ENCODE measurements at places on chromosomes 5 and 9.

GRCh38 chr9:107685376-107685775 lies 195.8 kb upstream of the KLF4 start:
- no peak for DNase-seq

GRCh38 chr9:116389541-116390302 lies 236.1 kb downstream of the PAPPA start:
- no peak for DNase-seq

- no peak for DNase-seq
These were observed 155.1 kb upstream of the NR4A3 start for GRCh38 chr9:99666571-99666970.

DNA sequence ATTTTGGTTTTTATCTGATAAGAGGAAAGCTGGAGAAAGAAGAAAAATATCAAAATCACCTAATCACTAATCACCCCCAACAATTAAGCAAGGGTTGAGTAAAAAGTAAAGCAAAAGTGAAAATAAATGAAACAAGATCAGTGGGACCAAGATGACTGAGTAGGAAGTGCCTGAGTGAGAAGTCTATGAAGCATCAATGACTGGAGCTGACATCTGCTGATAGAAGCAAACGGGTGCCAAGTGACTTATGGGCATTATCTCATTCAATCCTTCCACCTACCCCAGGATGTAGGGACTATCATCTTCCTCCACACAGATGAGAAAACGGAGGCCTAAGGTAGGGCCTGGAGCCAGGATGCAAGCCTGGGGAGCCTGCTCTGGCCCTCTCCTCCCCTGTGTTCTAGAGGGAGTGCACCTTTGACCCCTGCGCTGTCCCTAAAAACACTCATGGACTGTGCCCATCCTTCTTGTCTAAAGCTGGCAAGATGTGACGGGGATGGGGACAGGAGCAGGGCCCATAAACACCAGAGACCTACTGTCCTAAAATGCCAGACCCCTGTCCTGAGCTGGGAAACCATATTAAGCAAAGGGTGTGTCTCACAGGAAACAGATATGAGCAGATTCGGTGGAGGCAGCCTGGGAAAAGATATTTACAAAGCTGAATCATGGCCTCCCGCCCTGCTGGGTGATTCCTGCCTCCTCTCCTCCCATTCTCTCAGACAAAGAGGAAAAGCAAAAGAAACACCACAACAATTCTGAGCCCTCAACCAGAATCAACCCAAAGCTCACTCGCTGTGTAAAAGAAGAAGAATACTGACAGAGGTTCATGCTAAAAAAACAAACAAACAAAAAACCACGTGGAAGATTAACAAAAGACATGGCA lies 116.0 kb downstream of the AUH start:
- no peak for DNase-seq

DNA sequence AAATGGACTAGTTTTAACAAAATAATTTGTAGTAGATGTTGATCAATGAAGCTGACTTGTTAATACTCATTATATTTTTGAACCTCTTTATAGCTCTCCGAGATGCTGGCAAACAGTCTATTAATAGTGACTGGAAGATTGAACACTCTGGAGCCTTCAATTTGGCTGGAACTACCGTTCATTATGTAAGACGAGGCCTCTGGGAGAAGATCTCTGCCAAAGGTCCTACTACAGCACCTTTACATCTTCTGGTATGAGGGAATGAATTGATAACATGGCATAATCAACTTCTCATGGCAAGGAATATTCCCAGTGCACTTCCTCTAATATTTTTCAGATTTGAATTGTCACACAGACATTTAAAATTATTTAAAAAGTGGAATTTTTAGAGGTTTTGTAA lies 68.2 kb upstream of the MINAR2 start:
- no peak for DNase-seq

- DNase-seq = no peak
These were observed 21.1 kb upstream of the IGFBPL1 start for GRCh38 chr9:38445154-38446043.

GRCh38 chr5:9892696-9893095 lies 262.5 kb upstream of the TAS2R1 start:
- no peak for DNase-seq

GRCh38 chr9:33044162-33044673 lies 19.1 kb downstream of the DNAJA1 start:
- no peak for DNase-seq

DNA sequence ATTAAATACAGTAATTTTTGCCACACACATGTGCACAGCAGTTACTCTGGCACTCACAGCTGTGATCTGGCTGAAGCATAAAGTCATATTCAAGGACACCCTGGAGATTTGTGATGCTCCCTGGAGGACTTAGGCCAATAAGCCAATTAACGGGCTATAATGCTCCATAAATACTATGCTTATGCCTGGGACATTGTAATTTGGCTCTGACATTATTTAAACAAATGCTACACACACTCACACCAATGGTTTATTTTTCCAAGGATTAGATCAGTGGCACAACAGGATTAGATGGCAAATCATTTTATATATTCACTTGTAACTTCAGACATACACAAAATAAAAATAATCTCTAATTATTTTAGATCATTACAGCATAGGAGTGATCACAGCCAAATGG lies 111.2 kb downstream of the LMNB1 start:
- no peak for DNase-seq

DNA sequence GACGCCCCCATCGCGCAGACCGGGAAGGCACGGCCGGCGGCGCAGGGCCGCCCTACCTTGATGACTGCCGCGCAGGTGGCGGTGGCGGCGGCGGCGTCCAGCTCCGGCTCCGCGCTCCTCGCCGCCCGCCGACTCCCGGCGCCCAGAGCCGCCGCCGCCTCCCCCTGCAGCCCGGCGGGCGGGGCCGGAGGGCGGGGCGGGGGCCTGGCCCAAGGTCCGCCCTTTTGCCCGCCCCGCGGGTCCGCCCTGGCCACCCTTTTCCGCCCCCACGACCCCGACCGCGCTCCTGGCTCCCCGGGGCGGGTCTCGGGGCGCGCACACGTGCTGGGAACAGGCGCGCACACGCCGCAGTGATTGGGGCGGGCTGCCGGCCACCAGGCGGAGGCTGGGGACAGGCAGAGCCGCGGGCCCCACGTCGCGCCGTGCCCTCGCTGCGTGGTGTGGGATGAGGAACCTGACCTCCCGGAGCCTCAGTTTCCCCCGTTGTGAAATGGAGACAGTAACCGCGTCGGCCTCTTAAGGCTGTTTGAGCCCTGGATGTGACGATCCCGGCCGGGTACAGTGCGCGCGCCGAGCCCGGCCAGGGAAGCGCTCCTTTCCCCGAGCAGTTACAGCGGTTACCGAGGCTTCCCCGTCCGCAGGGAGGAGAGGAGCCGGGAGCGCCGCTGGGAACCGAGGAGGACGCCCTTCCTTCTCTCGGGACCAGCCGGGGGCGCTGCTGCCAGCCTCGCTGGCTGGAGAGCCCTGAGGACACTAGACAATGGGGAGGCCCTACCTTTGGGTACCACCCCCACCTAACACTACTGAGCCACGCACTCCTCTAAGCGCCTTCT lies at the start of gene CORO2A:
TSS of gene CORO2A (minus strand) at position 135 of the 833 bp plus-strand sequence. CDS start 34,977 bp downstream, outside the sequence.
- no peak for DNase-seq

DNA sequence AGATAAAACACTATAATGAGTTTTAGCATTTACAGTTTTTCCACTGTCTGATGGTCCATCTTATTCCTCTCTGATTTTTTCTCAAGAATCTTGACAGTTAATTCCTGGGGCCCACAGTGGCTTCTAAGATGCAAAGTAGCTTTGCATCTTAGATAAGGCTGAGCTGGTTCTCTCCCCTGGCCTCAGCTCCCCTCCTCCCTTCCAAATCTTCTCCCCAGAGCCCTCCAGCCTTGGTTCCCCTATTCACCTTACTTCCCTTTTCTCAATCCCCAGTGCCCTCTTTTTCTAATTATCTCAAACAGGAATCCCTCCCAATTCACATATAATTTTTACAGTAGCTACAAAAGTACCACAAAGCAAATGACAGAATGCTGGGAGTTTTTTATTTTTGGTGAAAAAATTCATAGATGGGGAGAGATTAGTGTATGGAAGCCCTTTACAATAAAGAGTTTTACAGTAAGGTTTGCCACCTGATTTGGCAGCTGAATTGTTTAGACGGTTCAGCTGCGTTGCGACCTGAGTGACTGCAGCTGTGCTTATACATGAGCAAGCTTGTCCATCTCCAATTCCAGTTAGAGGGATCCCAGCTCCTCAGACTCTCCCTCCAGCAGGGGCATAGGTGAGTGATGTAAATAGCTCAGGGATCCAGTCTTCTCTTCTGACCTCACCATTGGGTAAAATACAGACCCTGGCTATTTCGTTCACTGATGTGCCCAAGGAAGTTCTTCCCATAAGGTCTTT lies 51.4 kb upstream of the CKMT2 start:
- no peak for DNase-seq

GRCh38 chr9:87640385-87640795 lies 85.5 kb upstream of the CTSL start:
- no peak for DNase-seq

DNA sequence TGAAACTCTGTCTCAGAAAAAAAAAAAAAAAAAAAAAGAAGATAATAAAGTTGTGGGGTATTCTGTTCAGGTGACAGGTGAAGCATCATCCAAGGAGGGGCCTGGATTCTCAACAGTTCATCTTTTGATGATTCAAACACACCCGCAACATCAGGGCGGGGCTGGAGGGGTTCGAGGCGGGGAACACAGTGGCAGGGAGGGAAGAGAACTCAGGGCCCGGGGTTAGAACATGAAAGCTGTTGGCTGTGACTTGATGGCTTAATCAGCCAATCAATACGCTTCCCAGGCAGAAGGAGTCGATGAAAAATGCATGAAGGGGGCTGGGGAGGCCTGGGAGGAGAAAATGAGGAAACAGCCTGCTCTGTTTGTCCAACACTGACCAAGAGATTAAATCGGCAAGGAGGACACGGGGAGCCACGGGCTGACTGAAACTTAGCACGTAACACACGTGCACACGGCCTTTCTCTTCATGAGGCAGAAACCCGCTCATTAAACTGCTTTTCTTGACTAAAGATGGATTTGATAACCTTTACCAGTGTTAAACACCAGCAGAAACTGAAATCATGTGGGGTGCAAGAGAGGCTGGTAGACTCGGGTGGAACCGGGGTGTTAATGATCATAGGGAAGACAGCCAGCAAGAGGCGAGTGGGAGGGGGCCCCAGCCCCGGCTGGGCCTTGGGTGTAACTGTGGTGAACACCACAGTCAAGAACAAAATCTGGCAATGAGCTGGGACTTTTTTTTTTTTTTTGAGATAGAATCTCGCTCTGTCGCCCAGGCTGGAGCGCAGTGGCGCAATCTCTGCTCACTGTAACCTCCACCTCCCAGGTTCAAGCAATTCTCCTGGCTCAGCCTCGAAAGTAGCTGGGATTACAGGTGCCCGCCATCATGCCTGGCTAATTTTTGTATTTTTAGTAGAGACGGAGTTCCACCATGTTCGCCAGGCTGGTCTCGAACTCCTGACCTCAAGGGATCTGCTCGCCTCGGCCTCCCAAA lies 105.7 kb upstream of the RAPGEF1 start:
- DNase-seq = no peak

DNA sequence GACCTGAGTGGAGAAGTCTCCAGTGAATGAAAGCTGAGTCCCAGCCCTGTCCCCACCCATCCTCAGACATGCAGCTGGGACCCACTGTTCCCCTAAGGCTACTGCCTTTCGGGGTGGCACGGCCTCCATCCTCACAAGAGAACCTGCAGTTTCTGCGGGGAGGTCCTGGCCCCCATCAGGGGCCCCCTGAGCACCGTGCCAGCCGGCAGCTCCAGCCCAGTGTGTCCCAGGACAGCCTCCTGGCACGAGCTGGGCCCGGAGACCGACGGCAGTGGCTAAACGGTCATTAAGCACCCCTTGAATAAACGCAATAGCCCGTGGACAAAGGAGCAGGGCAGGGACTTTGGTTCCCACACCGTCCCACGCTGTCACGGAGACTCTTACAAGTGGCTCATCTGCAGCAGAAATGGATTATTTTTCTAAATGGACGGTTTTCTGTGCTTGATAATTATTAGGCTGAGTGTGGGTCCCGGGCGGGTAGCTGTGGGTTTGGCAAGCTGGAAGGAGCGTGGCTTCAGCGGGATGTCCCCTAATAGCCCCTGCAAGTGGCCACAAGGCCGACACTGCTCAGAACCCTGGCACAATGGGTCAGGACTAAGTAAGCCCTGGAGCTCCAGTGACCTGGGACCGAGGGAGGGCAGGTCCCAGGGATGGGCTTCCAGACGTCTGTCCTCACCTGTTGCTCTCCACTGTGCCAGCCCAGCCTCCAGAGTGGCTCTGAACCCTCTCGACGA lies 17.4 kb downstream of the FAM78A start:
- no peak for DNase-seq

- DNase-seq = no peak
These were observed 8.7 kb upstream of the RANBP6 start for GRCh38 chr9:6024035-6024554.

GRCh38 chr5:169064093-169064492 lies 236.8 kb downstream of the SLIT3 start:
- DNase-seq = no peak

DNA sequence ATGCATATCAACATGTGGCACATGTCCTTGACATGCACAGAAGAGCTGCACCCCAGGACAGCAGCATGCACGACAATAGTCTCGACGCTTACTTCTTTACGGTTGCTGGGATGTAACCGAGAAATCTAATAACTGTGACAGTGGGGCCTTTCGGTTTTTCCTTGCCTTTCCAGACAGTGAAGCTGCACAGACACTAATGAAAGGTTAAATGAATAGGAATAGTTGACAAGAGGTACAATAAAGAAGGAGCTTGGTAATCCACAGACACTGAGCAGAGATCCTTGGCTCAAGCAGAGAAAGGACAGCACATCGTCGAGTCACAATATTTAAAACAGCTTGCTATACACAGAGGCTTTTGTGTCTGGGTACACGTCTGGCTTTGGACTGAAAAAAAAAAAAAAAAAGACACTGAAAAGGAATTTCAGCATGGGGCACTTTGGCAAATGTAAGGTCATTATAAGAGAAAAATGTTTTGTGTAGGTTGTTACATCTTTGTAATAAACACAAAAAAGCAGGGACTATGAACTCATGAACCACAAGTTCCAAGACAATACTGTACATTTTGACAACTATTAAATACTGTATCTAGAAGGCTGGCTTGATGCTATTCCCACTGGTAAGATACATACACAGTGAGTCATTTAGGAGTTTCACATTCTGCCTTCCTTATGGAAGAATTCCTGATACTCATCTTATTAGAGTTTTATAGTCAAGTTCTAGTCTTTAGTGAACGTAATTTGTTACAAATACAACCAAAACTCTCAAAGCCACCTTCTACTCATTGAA lies 5.6 kb downstream of the BNC2 start:
- DNase-seq = no peak

- DNase-seq = no peak
These were observed 29.5 kb downstream of the RAI14 start for GRCh38 chr5:34685485-34686165.

- no peak for DNase-seq
These were observed 134.7 kb upstream of the PTPN3 start for GRCh38 chr9:109632817-109633216.

GRCh38 chr5:88878976-88879375 lies 4.0 kb downstream of the MEF2C start:
- DNase-seq = no peak

DNA sequence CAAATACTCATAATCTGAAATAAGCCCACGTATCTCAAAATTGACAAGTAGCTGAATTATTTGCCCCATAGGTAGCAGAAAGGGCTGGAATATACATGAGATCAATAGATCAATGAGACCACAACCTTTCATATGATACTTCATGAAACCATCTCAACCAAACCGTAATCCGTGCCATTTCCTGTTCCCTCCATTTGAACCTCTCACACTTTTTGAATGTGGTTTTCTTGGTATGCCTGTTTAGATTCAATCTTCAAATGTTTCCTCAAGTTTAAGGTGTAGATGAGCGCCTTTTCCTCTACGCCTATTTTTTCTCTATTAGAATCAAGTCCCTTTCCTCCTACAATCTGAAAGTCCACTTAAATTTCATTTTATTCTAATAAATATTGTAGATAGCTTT lies 805.5 kb downstream of the EFNA5 start:
- DNase-seq = no peak

Measured in cortex of kidney (tissue), 1 donor.